Activated effector memory CD4-positive, alpha-beta T cell treated with Interleukin-2 at 50 U/mL for 16 hours (primary cell): ENCODE measurements at places on chromosomes 1 and 21.

DNA sequence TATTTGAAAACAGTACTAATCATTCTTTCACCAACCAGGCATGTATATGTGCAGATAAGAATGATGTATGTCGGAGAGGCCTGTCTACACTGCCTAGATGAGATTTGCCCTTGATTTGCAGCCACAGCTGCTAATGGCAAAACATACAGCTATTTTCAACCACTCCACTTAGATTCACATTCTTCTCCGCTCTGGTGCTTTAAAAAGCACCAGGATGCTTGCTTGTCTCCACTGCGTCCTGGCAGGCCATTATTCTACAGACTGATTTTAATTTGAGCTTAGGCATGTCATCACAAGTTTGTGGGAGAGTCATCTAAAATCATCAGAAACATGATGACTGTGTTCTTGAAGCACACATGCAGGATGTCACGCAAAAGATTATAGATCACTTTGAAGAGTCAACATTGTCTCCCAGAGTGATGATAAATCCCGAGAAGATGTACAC lies 119.0 kb upstream of the NRIP1 start:
- DNase-seq, result no peak

GRCh38 chr1:45518910-45519309 lies 2.8 kb downstream of the PRDX1 start:
- DNase-seq, result no peak

DNA sequence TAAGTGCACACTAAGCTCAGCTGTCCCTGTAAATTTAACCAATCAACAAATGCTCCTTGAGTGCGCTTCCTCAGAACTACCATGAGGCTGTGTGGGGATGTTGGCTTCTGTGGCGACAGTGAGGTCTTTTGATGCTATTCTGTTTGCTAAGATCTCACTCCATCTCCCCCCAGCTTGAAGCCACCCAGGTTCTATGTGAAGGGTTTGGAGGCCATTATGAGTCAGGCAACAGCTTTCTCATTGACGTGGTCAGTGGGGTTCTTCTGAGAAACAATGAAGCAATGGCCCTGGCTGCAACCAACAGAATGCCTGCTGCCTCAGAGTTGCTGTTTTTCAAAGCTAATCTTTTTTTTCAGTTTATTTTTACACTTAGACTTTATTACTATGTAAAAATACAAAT lies 205.5 kb downstream of the PTBP2 start:
- DNase-seq, result no peak

DNA sequence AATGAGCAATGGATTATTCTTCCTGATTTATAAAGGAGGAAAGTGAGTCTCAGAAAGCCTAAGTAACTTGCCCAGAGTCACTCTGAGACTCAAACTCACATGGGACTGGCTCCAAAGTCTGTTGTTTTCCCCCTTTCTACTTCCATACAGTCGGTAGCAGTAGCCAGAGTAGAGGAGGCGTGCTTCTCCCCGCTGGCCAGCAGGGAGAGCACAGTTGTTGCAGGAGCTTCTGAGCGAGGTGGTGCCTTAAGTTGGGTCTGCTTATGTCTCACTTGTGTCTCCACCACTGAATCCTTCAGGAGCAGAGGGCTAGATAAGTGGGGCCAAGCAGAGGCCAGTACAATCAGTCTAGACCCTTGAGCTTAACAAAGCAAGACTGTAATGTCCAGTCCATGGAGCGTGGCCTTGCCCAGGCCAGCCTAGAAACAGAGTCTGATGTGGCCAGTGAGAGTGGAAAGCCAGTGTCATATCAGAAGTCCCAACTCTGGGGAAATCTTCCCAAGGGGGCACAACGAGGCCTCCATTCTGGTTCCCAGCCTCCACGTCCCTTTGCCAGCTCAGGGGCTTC lies 181.9 kb downstream of the ZSCAN20 start:
- DNase-seq, result no peak

- no peak for DNase-seq
These were observed 13.7 kb downstream of the ACTRT2 start for GRCh38 chr1:3034728-3035562.

- no peak for DNase-seq
These were observed 42.9 kb downstream of the CASQ2 start for GRCh38 chr1:115725600-115725999.

DNA sequence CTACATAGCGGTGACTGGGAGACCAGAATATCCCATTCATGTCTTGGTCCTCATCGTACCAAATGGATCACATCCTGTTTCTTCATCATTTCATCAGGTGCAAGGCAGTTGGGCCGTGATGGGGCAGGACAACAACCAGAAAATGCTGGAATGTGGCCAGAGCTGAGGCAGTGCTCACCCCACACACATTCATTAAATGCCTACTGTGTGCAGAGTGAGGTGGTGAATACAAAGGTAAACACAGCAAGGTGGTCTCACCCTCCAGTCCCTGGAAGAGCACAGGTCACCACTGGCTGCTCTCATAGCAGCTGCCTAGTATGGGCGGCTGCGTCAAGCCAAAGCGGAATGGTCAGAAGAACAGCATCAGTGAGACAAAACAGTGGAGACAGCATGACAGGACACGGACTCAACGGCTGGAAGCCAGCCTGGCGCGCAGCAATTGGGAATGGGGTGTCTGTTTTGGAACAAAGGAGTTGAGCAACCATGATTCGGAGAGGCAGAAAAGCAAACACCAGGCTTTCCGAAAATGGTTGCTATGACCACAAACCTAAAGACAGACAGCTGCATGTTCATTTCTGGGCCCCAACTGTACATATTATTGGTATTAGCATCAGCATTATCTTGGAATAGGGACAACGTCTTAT lies 5.6 kb upstream of the ADAMTSL4 start:
- DNase-seq, result no peak

DNA sequence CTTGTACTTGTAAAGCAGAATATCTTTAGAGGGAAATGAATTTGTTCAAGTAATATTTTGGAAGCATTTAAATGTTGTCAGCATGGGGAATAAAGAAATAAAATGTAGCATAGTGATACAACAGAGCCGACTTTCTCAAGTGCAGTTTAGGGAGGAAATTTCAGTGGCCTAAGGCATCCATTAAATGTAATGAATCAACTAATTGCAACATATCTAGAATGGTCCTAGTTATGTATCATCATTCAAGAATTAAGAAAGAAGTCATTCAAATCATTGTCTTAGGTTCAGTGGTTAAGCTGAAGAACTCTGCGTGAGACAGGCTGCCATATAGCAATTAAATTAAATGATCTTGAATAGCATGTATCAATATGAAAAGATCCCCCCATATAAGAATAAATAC lies 360.7 kb downstream of the TBX15 start:
- no peak for DNase-seq

- DNase-seq, result no peak
These were observed 36.5 kb downstream of the RNASEL start for GRCh38 chr1:182552527-182552926.

DNA sequence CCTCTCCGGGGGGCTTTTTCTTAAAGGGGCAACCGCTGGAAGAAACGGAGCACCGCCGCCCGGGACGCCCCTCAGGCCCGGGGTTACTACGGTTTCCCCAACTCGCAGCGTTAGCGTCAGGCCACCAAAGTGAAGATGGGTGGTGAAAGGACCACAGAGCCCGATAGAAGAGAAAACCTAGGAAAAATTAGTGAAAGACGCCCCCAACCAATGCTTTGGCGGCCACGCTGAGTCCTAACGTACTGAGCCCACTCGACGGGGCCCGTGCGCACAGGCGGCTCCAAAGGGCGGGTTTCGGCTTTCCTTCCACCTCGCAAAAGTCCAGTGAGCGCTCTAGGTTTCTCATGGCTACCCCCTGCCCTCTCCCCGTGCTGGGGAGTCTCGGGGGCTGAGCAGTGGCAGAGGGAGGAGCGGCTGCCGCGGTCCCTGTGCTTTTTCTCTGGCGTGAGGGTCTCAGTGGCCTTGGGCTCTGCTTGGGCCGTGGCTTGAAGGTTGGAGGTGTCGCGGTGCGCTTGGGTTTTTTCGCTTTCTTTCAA lies 12.2 kb upstream of the SPEN start:
- no peak for DNase-seq

- DNase-seq, result no peak
These were observed 123.4 kb downstream of the AK5 start for GRCh38 chr1:77405186-77405585.

DNA sequence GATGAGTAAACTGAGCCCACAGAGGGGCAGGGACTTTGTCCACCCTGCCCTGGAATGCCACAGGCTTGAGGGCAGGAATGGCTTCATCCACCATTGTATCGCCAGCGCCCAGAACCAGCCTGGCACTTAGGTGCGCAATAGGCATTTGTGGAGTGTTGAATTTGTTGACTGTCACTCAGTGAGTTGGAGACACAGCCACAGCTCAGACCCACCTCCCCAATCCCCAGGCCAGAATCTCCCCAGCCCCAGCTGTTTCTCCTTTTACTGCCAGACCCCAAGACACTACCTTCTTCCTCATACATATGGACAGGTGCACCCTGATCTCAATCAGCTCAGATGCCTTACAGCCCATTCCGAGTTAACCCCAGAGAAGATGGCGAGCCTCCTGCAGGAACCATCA lies 674.5 kb downstream of the MATN1 start:
- DNase-seq, result no peak

GRCh38 chr1:54566438-54567141 lies 18.6 kb downstream of the ACOT11 start:
- no peak for DNase-seq

DNA sequence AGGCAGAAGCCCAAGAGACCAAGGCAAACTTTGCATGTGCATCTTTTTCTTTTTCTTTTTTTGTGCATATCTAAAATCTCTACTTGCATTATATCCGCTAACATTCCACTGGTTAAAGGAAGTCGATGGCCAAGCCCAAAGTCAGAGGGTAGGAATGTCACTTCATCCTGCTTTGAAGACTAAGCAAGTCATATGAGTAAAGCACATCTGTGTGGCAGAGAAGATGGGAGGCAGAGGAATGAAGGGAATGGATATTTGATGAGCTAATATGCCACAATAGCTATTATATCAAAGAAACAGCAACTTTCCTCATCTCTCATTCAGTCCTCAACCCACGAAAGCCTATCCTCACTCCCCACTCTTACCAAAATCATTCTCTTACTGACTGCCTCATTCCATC lies 59.3 kb downstream of the RNF220 start:
- DNase-seq, result no peak

DNA sequence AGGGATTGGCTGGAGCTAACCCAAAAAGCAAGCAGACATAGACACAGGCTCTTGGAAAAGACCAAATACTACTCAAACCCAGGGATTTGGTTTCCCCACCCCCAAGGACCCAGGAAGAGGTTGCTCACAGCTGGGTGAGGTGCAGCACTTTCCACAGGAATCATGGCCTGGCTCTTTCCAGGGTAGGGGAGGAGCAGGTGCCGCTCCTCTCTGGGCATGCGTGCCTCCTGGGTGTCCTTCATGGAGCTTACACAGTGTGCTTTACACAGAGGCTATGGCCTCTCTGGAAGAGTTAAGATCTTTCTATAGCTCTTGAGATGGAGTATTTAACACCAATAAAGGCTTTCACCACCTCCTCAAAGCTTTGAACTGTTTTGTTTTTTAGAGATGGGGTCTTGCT lies 88.3 kb downstream of the CD58 start:
- no peak for DNase-seq

GRCh38 chr1:14737561-14738094 lies 139.1 kb downstream of the KAZN start:
- DNase-seq, result no peak

DNA sequence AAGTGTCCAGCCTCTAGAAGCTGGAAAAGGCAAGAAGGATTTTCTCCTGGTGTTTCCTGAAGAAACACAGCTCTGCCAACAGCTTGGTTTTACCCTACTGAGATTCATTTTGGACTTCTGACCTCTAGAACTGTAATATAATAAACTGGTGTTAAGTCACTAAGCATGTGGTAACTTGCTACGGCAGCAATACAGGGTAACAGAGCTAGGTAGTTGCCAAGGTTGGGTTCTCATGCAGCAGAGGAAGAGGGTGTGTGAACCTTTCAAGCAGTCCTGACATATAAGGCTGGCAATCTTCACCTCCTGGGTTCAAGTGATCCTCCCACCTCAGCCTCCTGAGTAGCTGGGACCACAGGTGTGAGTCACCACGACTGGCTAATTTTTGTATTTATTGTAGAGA lies 36.0 kb downstream of the GNG4 start:
- DNase-seq, result no peak
